Stimulated activated memory B cell treated with anti-CD40 and anti-IgM and Interleukin-4, amounts not matched to agents 10 μg/mL and 1 μg/mL and 100 μg/mL, for 72 hours (primary cell): ENCODE measurements at places on chromosomes 7 and 10.
A peak's percentile ranks its signal among the peaks of the same experiment; 100 is the strongest.

DNA sequence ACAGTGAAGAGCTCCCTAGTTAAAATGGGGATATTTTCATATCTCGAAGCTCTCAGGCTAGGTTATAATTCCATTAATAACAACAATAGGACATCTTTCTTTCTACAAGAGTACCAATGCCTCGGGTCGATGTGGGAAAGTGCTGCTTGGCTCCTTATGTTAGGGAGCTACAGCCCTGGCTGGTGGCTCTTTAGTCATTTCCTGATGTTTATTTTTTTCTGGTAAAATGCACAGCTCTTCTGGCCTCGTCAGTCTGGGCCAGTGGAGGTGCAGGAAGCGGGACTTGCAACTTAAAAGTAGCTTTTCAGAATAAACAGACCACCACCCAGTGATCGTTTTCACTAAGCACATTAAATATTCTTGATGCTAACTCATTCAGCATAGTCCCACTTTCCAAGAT lies 58.3 kb downstream of the MKX start:
- ATAC-seq: no peak

- no peak for ATAC-seq
These were observed 98.6 kb downstream of the BTRC start for GRCh38 chr10:101452593-101452992.

- ATAC-seq: peak; percentile 84
These were observed 31.1 kb downstream of the ADAP1 start for GRCh38 chr7:923108-924041.

DNA sequence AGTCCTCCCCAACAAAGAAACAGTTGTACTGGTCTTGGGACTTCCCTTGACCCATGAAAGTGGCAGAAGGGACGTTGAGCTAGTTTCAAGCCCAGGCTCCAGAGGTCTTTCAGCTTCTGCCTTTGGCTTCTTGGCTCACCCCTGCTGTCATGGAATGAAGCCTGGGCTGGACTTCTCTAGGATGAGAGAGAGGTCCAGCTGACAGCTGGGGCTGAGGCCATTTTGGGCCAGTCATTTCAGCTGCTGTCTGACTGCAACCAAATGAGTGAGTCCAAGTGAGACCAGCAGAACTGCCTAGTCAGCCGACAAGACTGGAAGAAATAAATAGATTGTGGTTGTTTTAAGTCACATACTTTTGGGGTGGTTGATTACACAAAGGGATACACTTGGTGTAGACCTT lies 76.6 kb downstream of the TMEM178B start:
- ATAC-seq: no peak

DNA sequence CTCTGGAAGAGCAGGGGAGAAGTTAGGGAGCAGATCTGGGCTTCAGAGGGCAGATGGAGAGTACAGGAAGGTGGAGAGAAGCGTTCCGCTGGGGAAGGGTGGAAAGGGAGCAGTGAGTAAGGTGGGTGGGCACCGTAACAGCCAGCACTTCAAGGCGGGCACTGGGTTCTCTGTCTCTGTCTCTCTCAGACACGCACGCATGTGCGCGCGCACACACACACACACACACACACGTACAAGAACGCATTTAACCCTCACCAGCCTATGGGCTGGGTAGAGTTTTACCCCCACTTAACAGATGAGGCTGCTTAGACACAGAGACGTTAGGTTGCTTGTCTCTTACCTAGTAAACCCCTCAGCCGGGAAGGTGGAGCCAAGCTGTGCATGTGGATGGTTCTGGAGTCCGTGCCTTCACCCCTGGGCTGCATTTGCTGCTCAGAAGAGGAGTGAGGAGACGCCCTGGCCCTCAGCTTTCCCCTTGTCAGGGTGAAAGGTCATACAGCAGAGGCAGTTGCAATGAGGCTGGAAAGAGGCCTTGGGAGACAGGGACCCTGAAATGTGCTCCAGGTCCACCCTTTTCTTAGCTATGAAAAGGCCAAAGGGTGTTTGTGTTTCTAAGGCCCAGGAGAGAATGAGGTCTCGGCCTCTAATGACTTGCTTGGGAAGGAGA lies 16.0 kb downstream of the ADCYAP1R1 start:
- no peak for ATAC-seq

- ATAC-seq: no peak
These were observed 134.1 kb upstream of the C1GALT1 start for GRCh38 chr7:7048213-7048612.

GRCh38 chr7:33880787-33881186 lies 24.6 kb upstream of the BMPER start:
- no peak for ATAC-seq

DNA sequence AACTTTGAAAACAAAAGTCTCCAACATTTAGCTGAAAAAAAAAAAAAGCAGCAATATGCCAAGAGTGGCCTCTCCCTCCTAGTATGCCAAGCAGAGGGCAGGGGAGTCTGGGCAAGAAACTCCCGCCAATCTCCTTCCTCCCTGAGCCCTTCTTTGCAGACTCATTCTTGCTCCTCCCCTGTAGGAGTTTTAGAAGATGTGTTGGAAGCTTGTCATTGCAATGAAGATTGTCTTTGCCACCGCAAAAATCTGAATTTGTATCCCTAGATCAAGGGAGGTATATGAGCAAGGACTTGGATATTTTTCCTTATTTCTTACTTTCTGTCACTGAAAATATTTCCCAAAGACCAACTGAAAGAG lies 2.6 kb upstream of the TNS3 start:
- no peak for ATAC-seq

DNA sequence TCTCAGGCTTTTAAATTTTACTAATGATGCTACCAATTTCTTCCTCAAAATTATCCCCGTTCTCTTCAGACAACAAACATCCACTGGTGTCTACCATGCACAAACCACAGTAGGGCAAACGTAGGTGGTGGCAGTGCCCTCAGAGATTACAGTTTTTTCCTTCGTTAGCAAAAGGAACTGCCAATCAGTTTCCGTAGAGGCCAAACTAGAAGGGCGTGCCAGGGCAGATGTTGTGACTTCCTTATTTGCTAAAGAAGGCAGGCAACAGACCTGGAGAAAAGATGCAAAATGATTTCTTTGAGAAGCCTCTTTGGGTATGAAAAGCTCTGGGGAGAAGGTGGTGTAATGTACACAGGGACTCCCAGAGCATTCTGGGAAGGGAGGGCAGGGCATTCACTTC lies 7.6 kb upstream of the FAM180A start:
- ATAC-seq: no peak

GRCh38 chr7:70726951-70727378 lies 405.0 kb upstream of the GALNT17 start:
- peak; percentile 27 for ATAC-seq

- ATAC-seq: no peak
These were observed 188.9 kb upstream of the KMT2E start for GRCh38 chr7:104825099-104825498.

GRCh38 chr7:151086802-151087244 lies 548 bp downstream of the AGAP3 start:
- ATAC-seq: no peak

DNA sequence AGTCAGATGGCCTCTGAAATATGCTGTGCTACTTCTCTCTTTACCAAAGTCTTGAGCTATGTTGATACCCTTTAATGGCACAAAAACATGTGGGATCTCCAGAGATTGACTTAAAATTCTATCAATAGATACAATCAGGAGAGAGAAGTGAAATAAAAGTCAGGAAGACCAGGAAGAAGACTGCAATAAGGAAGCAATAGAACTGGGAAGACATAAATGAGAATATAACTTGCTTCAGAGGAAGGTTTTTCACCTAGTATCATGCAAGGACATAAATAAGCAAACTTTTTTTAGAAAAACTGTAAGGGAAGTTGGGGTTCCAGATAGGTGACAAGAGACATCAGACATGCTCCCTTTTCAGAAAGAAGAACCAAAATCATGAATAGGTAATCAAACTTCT lies 227.3 kb downstream of the XPNPEP1 start:
- no peak for ATAC-seq

DNA sequence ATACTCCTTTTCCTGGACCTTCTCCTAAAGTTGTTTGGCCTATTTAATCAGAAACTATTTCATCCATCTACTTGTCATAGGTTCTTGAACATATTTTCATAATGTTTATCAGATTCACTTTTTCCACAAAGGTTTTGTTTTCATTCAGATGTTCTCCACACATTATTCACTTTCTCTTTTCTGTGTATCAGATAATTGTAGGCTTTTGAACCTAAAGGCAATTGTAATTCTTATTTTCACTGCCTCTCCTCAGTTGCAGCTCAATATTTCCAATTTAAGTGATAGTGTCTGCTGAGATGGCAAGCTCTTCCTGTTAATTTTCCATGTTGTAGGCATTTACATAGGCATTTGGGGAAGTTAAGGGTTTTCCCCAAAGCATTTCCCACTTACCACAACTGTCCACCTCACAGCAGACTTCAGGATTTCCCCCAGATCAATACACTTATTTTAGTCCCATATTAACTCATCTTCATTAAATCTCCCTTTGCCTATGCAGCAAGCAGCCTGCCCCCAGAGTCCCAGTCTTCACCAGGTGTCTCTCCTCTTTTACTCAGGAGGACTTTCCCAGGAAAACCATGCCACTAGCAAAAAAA lies 12.3 kb upstream of the IKZF1 start:
- ATAC-seq: peak; percentile 40

DNA sequence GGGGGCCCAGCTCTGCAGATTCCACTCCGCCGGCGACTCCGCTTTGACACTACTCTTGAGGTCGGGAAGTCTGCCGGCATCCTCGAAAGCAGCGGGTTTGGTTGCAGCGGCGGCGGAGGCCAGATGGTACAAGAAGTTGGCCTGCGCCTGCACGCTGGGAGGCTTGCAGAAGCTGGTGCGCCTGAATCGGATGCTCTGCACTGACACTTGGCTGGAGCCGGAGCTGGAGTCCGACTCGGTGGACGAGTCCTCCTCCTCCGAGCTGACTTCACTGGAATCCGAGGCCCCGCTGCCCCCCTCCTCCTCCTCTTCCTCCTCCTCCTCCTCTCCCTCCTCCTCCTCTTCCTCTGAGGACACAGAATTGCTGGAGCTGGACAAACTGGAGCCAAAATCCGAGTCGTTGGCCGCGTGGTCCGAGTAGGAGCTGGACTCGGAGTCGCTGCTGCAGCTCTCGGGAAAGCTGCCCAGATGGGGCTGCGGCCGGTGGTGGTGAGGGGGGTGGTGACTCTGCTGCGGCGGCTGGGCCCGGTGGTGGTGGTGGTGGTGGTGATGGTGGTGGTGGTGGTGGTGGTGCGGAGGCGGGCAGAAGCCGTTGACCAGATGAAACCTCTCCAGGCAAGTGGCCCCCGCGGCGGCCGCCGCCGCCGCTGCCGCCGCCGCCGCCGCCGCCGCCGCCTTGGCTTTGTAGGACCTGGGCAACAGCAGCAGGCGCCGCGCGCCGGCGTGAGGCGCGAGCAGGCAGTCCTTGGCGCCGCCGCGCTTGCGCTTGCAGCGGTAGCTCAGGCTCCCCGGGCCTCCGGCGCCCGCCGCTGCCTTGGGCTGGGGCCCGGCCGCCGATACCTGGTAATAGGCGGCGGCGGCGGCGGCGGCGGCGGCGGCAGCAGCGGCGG lies 9.0 kb downstream of the SKIDA1 start:
- ATAC-seq: peak; percentile 69

- peak; percentile 71 for ATAC-seq
These were observed 15.6 kb downstream of the ATG9B start for GRCh38 chr7:151008511-151009323.

DNA sequence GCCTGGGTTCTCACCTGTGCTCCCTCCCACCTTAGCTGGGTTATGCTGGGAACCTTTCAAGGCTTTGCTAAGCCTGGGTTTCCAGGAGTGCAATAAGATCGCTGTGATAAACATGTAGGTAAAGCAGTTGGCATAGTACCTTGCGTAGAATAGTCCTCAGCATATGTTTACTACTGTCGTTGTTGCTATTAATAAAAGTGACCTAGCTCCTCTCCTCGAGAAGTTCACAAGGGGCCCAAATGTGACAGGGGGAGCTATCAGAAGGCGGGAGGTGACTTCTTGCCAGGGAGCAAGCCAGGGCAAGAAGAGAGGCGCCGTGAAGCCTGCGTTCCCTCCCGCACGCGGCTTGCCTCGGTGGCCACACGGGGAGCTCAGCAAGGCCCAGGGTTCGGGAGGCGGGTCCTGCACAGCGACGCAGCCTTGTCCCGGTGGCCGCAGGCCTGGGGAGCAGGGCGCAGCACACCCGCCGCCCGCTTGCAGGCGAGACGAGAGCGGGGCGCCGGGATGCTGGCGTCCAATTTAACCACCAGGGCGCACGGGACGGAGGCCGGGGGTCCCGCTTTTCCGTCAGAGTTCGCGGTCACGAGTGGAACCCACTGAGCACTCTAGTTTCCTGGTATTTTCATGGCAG lies 106.2 kb downstream of the SNX10 start:
- peak; percentile 47 for ATAC-seq

GRCh38 chr7:75739796-75740672 lies 1.3 kb upstream of the HIP1 start:
- no peak for ATAC-seq

DNA sequence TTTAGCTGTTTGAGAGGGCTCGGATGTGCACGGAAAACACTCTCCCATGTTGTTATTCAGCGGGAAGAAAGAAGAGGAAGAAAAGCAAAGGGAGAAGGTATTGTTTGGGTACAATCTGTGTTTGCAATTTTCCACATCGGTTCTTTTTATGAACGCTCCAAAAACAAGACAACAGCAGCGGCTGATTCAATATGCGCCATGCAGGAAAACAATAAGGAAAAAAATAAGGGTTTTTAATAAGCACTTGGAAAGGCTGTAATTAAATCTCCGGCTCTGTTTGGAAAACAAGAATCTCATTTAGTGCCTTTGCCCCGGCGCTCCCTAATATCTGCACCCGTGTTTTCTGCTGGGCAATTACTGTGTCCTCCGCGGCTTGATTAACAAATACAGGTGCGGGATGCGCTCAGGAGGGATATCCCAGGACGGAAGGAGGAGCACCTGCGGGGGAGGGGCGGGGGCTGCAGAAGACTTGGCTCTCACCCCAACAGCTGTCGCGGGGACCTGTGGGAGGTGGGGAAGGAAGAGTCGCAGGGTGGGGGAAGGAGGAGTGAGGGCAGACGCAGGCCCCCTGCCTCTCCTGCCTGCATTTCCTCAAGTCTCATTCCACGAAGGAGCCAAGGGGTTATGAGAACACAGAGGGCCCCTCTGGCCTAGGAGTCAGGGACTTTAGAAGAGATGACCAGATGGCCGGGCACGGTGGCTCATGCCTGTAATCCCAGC lies 181.5 kb upstream of the PODXL start:
- ATAC-seq: no peak

GRCh38 chr7:45240273-45240771 lies 82.7 kb downstream of the RAMP3 start:
- no peak for ATAC-seq

DNA sequence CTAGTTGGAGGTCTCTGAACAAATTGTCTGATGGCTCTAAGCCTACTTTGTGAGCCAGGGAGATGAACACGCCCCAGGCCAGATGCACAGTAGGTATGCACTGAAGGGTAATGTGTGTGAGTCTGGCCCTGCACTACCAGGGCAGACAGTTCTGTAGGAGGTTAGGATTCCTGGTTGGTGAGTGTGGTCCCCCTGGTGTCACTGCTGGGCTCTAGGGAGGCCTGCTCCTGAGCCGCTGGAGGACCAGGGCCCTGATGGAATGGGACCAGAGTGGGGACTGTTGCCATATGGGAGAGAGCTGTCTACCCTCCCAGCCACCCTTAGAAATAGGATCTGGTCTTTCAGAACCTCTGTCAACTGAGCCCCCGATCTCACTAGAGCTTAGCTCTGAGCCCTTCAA lies 42.0 kb downstream of the CDH23 start:
- no peak for ATAC-seq

GRCh38 chr7:115023219-115023618 lies 101.3 kb downstream of the MDFIC start:
- no peak for ATAC-seq
